Mammary epithelial cell (primary cell): ENCODE measurements at places on chromosomes 6 and 20. TPM values are rescaled to one million over a fixed set of nuclear protein-coding genes. Genes with fewer than 3 reads are reported as not detected.

The ZSWIM3 gene
- total RNA-seq = 5.8 TPM

The ENPP3 gene
- total RNA-seq = not detected in 2 replicates

The GRM1 gene
- not detected for total RNA-seq

The PRKN gene
- 1.0 and 2.6 TPM in 2 replicates for total RNA-seq

The KIF3B gene
- 18.0 and 24.2 TPM in 2 replicates for total RNA-seq

The F13A1 gene
- total RNA-seq = not detected

The C20orf96 gene
- total RNA-seq = 2.7 and 2.8 TPM in 2 replicates

The LKAAEAR1 gene
- total RNA-seq = not detected in 2 replicates

The PAK5 gene
- 0.07 TPM in 1 of 2 replicates, not detected in the other for total RNA-seq

The MOG gene
- total RNA-seq = not detected in 2 replicates

The CCN2 gene
- total RNA-seq = 65.4 and 114 TPM in 2 replicates

The LY6G6F gene
- not detected in 2 replicates for total RNA-seq

The SLC17A3 gene
- total RNA-seq = not detected in 2 replicates

The NELFCD gene
- total RNA-seq = 58.7 and 69.7 TPM in 2 replicates

The C6orf141 gene
- total RNA-seq = 22.7 TPM

The PARD6B gene
- 5.6 and 7.8 TPM in 2 replicates for total RNA-seq

The WFDC2 gene
- total RNA-seq = 4.7 TPM

The KIF25 gene
- total RNA-seq = not detected in 2 replicates

The SLPI gene
- 129 and 189 TPM in 2 replicates for total RNA-seq
